ENCODE measurements at places on chromosomes 12 and 14. TPM values are rescaled to one million over a fixed set of nuclear protein-coding genes. Genes with fewer than 3 reads are reported as not detected.

Gene MON2
- 65.6 TPM for total RNA-seq

Gene TSHR
- 0.74 TPM for total RNA-seq

Gene ANKLE2
- 187 TPM for total RNA-seq

Gene MBIP
- total RNA-seq = 10.8 TPM

Gene LHX5
- total RNA-seq = not detected

Gene SLC38A4
- not detected for total RNA-seq

Gene FGF23
- not detected for total RNA-seq

Gene APOF
- not detected for total RNA-seq

Gene SETD1B
- total RNA-seq = 3.7 TPM

Gene NOXRED1
- 0.47 TPM for total RNA-seq

Gene FAM186B
- 0.48 TPM for total RNA-seq

- no peak for DNase-seq
Observed at GRCh38 chr12:24352363-24352762, 402.9 kb upstream of the SOX5 start.

GRCh38 chr12:132167611-132168310 lies 23.5 kb downstream of the NOC4L start:
- DNase-seq = no peak

- no peak for DNase-seq
Observed at GRCh38 chr12:30219047-30219446, 435.3 kb upstream of the TMTC1 start.

GRCh38 chr14:23605931-23606585 lies 27.5 kb upstream of the JPH4 start:
- no peak for DNase-seq

DNA sequence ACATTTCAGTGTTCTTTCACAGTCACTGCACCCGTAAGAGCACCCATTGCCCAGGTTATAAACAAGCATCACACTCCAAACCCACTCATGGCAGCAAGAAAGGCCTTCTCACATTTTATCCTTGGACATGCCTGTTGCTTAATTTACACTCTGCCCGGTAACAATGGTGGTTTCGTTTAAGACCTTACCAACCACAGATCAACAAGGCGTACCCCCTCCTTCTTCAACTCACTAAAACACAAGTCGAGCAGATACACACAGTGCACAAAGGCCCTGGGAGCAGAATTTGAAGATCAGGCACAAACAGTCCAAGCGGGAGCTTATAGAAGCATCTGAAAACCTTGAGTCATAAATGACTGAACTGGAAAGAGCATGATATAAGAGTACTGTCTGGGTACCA lies 98.1 kb downstream of the GALC start:
- DNase-seq = no peak

- DNase-seq = no peak
Observed at GRCh38 chr12:13248964-13249363, 52.4 kb downstream of the EMP1 start.

- peak; percentile 43 for DNase-seq
Observed at GRCh38 chr12:2583091-2583497, 211.7 kb upstream of the FKBP4 start.

- no peak for DNase-seq
Observed at GRCh38 chr12:29228474-29229157, 79.5 kb downstream of the FAR2 start.

- DNase-seq = no peak
Observed at GRCh38 chr12:46303039-46303666, 34.3 kb upstream of the SLC38A1 start.

GRCh38 chr12:59084511-59085375 lies 164.4 kb upstream of the LRIG3 start:
- no peak for DNase-seq

- DNase-seq = no peak
Observed at GRCh38 chr12:96224219-96224615, 30.0 kb downstream of the ELK3 start.

DNA sequence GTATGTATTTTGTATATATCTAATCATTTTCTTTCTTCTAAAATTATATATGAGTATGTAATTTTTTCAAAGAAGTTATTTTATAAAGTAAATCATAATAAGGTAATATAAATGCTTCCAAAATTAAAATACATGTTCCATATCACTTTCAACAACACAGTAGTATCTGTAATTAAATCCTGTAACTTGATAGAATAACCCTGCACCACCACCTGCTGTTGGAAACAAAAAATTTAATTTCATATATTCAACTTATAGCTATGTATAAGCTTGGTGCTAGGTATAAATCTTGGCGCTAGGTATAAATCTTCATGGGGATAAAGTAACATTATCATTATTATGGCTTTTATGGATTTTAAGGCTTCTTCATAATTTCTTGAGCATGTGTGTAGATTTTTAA lies 149.7 kb upstream of the DCN start:
- DNase-seq = no peak

DNA sequence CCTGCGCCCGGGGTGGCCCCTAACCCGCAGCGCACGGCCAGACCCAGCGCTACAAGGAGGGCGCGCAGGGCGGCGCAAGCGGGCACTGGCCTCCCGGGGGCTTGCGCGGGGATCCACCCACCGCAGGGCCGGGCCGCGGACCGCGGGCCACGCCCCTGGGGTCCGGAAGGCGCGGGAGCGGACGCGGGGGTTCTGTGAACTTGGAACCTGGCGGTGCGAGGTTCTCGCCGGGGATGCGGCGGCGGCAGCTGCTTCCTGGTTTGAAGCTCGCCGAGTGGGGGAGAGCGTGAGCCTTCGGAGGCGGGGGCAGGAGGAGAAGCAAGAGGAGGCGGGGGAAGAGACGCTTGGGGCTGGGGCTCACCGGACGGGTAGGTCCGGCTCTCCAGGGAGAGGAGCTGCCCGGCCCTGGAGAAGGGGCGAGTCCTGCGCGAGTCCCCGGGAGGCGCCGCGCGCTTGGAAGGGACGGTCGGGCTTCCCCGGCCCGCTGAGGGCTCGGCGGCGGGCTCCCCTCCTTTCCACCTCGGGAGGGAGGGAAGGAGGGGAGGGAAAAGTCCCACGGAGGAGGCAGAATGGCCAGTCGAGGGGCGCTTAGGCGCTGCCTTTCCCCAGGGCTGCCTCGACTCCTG lies at the start of gene PRKCH:
PRKCH (plus strand) TSS at position 195 of the 626 bp plus-strand sequence. CDS start 523 bp downstream, outside the sequence.
- DNase-seq = no peak

- no peak for DNase-seq
Observed at GRCh38 chr12:32450363-32450762, 51.0 kb downstream of the FGD4 start.

- DNase-seq = no peak
Observed at GRCh38 chr12:96521895-96522682, 32.7 kb downstream of the CFAP54 start.

Data from omental fat pad (tissue), 4 donors.